PC-3 (cell line): ENCODE measurements at places on chromosomes 2 and 18. TPM values are rescaled to one million over a fixed set of nuclear protein-coding genes. Genes with fewer than 3 reads are reported as not detected.

The SPEG gene
- total RNA-seq: 30.7 and 45.2 TPM in 2 replicates

The SERPINB8 gene
- total RNA-seq: 21.1 and 24.1 TPM in 2 replicates

The FKBP1B gene
- 2.1 and 2.7 TPM in 2 replicates for total RNA-seq

The AQP12A gene
- total RNA-seq: not detected in 2 replicates

The CD8B2 gene
- total RNA-seq: not detected in 2 replicates

The FSHR gene
- not detected in 2 replicates for total RNA-seq

The SERPINB4 gene
- 0.40 TPM in 1 of 2 replicates, not detected in the other for total RNA-seq

DNA sequence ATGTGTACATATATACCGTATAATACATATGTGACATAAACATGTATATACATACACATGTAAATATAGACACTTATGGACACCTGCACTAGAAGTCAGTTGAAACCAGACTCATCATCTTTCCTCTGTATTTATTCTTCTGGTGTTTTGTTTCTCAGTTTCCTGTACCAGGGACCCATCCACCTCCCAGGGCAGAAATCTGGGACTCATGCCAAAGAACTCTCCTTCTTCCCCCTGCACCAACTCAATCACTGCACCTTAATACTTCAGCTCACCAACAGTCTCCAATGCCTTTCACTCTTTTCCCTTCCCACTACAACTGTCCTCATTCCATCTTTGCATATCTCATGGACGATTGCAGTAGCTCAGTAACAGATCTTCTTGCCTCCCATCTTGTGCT, 428.0 kb downstream of the FBXO15 start:
- no peaks in the 10 kb centered on the region for H3K27me3 ChIP-seq
- H3K4me1 ChIP-seq: peaks cover 12% of the 10 kb centered on the region
- DNase-seq: peak; percentile 44
- H3K36me3 ChIP-seq: no peaks in the 10 kb centered on the region
- no peak overlapping the region for H3K27ac ChIP-seq

- DNase-seq: peak; percentile 48
- H3K4me1 ChIP-seq: peaks cover 16% of the 10 kb centered on the region; the same call in 1 of the 2 replicates
- no peaks in the 10 kb centered on the region for H3K36me3 ChIP-seq
- peak overlapping the region; percentile 70 for H3K4me3 ChIP-seq
- no peaks in the 10 kb centered on the region for H3K27me3 ChIP-seq
Observed at GRCh38 chr18:79394534-79395307, 1.0 kb upstream of the NFATC1 start.

DNA sequence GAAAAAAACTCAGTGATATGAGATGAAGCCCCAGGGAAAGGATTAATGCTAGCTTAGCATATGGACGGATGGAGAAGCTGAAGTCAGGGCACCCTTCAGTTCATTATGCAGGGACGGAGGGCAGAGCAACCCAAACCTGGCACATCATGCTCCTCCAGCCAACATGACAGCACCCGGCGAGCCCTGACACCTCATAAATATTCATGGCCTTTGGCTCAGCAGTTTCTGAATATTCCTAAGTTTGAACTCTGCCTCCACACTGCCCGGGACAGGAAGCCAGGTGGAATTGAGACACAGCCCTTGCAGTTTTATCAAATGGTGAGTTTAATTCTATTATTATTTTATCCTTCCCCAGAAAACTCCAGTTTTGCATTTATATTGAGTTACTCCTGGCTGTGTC, 87.3 kb upstream of the SH3BP4 start:
- H3K27ac ChIP-seq: no peak overlapping the region
- no peak overlapping the region for H3K4me3 ChIP-seq
- H3K27me3 ChIP-seq: no peaks in the 10 kb centered on the region
- peaks cover 9% of the 10 kb centered on the region; the same call in 1 of the 2 replicates for H3K4me1 ChIP-seq
- DNase-seq: no peak
- H3K36me3 ChIP-seq: no peaks in the 10 kb centered on the region

DNA sequence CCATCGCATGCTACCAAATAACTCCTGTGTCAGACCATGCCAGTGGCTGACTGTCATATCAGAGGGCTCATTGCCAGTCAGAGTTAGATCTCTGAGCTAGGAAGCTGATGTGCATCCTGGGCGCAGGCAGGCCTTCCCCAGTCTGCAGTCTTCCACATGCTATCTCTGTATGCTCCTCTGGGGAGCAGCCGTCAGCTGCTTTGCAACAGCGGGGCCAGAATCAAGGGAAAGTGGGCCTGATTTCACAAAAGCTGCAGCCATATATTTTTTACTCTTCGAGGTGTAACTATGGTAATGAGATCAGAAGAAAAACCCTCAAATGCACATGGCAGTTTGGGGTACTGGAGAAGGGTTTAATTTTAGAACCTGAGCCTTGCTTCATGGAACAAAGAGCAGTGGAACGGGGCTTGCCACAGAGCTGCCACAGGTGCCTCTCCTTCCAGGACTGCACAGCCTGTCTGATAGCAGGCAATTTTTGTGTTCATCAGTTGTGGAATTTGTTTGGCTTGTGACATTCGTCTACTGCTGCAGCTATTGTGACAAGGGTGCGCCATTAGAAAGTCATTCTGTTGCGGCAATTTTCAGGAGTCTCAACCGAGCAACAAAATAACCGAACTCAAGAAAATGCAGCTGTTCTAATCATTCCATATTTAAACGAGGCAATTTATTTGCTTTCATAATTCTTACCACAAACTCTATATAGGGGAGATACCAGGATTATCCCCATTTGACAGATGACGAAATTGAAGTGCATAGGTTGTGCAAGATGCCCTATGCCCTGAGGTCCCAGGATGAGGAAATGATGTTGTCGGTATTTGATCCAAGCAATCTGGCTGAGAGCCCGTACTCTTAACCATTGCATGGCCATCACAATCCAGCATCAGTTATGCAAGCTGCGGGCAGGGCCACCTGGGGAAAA, 109.6 kb upstream of the CYRIA start:
- no peak for DNase-seq
- H3K4me1 ChIP-seq: no peaks in the 10 kb centered on the region
- H3K4me3 ChIP-seq: no peak overlapping the region
- no peak overlapping the region for H3K27ac ChIP-seq

GRCh38 chr2:143933946-143934569, 585.9 kb downstream of the ZEB2 start:
- H3K4me1 ChIP-seq: no peaks in the 10 kb centered on the region
- DNase-seq: no peak
- H3K27ac ChIP-seq: no peak overlapping the region
- no peaks in the 10 kb centered on the region for H3K36me3 ChIP-seq
- H3K27me3 ChIP-seq: no peaks in the 10 kb centered on the region

DNA sequence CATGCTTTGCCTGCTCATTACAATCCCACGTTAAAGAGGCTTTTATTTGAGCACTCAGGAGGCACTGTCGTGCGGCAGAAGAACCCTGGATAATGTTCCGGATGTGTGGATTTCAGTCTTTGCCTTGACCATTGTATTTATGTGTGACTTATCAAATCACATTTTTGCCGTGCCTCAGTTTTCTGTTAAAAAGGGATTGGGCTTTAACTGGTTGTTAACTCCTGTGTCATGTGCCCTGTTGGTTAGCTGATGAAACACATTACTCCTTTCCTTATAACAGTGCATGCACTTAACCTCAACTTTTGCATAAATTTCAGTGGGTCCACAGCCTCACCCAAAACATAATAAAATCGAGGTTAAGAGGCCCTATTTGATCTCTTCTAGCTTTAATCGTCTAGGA, 52.7 kb downstream of the NAB1 start:
- H3K27ac ChIP-seq: no peak overlapping the region
- no peaks in the 10 kb centered on the region for H3K27me3 ChIP-seq
- H3K4me1 ChIP-seq: no peaks in the 10 kb centered on the region
- no peak for DNase-seq
